ENCODE measurements at places on chromosomes 3 and 15.

- no peak for DNase-seq
Measured at GRCh38 chr3:30527720-30528119, 78.7 kb upstream of the TGFBR2 start.

DNA sequence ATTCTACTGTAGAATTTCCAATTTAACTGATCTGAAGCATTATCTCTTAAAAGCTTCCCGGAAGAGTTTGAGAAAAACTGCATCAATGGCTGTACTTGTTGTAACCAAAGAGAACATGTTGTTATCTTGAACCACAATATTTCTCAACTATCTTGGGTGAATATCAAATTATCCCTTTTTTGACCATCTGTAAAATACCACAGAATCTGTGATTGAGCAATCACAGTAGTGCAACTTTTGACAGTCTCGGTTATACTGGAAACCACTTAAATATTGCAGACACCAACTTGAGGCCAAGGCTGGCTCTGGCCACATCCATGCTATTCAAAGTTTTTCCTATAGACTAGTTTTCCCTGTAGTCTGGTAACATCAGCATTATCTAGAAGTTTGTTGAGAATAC, 842.8 kb upstream of the EPHA6 start:
- DNase-seq = no peak

DNA sequence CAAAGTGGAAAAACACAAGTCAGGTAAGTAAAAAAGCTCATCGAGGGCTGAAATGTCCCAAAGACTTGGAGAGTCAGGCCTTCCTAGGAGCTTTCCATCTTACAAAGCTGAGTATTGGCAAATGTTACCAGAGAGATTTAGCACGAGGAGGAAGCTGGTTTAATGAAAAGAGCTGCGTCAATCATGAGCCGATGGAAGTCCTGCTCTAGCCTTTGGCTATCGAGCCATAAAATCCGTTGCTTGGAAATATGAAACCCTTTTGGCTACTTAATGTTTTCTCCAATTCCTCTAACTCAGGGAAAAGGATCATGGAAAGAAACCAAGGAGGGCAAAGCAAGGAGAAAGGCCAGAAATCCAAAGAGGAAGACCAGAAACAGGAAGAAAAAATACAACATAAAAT, 1074.6 kb downstream of the FHIT start:
- no peak for DNase-seq

DNA sequence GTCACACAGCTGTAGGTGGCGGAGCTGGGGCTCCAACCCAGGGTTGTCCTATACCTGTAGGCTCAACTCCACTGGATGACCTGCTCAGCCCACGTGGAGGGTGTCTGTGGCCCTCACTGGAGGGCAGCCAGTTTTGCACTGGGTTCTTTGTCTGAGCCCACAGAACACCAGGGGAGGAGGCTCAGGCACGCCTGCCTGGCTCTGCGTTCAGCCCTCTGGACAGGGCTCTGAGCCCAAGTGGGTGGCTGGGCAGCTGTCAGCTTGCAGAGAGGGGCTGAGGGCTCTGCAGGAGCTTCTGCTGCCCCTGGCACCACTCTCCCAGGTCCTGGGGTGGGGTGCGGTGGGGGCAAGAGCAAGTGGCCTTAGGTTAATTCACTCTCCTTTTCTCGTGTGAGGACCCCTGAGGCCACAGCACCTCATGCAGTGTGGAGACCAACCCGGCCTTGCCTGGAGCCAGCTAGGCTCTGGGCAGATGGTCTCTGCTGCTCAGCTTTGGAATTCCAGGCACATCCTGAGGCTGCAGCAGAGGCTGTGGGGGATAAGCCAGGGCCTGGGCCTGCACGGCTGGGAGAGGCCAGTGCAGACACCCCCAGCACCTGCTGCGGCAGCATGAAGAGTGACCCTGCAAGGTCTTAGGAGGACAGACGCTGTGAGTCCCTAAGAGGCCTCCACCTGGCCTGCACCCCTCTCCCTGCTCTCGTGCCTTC, 23.5 kb downstream of the DUSP7 start:
- no peak for DNase-seq

GRCh38 chr15:81152339-81152738, 18.3 kb downstream of the CFAP161 start:
- no peak for DNase-seq

DNA sequence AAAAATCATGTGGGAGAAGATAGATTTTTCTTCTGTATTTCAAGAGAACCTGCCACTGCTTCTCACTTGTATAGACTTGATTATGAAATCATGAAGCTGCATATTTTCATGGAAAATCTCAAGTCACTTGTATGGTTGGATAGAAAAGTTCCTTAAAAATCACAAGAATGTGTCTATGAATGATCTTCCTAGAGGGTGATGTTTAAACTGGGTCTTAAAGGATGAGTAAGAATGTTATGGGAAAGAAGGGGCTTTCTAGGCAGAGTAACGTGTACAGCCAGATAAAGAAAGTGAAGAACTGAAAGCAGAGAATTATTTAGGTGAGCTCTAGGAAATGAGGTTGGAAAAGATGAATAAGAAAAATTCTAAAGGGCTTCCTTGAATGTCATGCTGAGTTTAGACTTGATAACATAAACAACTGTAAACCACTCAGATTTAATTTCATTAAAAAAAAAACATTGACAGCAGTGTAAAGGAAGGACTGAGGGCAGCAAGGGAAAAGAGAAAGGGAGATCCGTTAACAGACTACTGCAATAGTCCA, 5.0 kb downstream of the CD47 start:
- DNase-seq = no peak

GRCh38 chr3:106643684-106644161, 733.5 kb upstream of the CCDC54 start:
- no peak for DNase-seq

DNA sequence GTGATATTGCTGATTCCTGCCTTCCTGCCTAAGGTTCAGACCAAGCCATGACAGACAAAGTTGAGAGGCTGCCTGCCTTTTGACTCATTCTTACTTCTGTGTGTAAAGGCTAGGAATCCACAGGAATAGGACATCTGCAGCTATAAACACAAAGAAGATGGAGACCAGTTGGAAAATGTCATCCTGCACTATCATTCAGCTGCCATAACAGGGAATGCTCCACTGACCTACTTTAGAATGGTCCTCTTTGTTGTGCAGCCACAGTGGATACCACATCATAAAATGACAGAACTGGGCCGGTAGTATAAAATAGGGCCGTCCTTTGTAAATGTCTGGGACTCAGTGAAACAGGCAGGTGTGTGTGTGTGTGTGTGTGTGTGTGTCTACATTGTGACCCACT, 75.1 kb downstream of the STAC start:
- no peak for DNase-seq

DNA sequence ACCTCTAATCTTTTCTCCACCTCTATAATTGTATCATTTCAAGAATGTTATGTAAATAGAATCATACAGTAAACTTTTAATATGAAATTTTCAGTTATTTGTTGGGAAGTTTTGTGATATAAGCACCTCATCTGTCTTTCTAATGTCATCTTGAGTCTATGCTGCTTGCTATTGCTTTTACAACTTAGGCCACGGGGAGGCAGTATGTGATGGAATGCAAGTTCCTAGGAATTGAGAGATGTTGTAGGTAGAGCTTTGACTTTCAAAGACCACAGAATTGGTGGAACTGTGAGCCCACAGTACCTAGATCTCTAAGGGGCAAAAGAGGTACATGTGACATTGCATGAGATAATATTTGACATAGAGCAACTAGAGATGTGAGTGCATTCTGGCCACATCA, 328.3 kb downstream of the MFSD1 start:
- DNase-seq = no peak

- no peak for DNase-seq
Measured at GRCh38 chr3:2823437-2824211, 286.6 kb downstream of the IL5RA start.

GRCh38 chr15:65930134-65930533, 60.8 kb downstream of the RAB11A start:
- DNase-seq = no peak

GRCh38 chr3:104745313-104745712, 621.4 kb upstream of the ALCAM start:
- DNase-seq = no peak

DNA sequence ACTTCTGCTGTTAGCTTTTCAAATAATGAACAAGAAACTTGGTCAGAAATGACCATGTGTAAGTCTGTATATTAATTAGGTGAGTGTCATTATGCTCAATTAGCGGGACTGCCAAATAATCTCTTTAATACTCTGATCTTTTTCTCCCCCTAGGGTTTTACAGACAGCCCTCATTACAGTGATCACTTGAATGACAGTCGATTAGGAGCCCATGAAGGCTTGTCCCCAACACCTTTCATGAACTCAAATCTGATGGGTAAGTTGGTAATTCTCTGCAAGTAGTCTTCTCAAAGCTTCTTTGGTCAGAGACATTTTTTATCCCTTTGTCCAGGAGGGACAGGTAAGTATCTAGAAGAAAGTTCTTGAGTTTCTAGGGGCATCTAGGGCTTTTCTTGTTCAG, 173.2 kb downstream of the TCF12 start:
- no peak for DNase-seq

GRCh38 chr15:74007820-74008371, 13.4 kb downstream of the PML start:
- DNase-seq = no peak

DNA sequence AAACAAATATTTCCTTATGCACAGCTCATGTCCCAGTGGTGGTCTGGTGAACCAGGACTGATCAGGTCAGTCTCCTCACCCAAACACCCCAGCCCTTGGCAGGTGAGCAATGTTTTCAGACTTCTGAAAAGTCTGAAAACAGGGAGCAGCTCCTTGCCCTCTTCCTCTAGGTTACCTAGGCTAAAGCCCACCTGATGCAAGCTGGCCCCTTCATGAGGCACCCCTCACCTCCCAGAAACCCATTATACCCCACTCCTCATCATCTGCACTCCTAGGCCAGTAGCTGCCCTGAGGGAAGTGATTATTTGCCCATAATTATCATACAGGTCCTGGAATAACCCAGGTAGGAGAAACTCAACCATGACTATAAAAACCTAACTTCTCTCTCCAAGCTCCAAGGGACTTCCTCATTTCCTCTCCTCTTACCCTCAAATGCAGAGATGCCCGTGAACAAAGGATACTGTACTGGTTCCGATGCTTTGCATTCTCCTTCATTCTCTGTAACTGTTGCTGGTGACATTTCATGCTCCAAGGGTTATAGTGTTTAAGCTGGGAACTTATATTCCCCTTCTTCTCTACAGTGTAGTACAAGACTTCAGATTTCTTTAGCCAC, 5.2 kb upstream of the NCKIPSD start:
- no peak for DNase-seq

GRCh38 chr3:41405466-41405865, 206.2 kb downstream of the CTNNB1 start:
- no peak for DNase-seq

DNA sequence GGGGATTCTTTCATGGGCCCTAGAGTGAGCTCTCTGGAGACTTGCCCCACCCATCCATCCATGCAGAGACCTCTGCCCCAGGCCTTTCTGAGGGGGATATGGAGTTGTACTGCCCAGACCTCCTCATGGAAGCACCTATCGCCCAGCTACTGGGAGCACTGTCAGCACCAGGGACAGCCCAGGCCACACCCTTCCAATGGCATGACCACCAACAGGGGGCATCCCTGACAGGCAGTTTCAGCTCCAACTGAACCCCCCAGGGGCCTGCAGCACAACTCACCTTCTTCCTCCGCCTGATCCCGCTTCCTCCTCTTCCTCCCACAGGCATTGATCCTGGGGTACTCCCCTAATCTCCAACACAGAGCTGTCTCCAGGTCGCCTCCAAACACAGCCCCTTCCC, 21.8 kb downstream of the MRPS11 start:
- DNase-seq = no peak

- DNase-seq = no peak
Measured at GRCh38 chr15:65146438-65146837, 12.8 kb upstream of the PDCD7 start.

- DNase-seq = no peak
Measured at GRCh38 chr3:188217726-188218125, 63.8 kb downstream of the LPP start.

- DNase-seq = no peak
Measured at GRCh38 chr3:74443102-74443501, 171.4 kb downstream of the CNTN3 start.

DNA sequence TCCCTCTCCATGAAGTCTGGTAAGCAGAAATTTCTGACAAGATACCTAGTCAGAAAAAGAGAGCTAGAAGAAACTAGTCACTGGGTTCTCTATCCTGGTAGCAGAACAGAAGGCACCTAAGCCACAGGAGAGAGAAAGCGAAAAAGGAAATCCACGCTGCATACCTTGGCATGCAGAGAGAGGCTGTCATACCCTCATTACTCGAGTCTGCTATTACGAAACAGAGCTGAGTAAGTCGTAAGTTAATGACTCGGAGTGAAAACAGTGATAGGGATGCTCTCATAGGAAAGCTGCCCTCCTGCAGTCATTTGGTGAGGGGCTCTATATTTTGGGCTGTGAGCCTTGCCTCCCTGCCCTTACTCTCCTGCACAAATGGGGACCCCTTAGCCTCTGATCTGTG, 16.2 kb downstream of the CLRN1 start:
- DNase-seq = no peak

- DNase-seq = no peak
Measured at GRCh38 chr3:56748663-56749231, 53.0 kb downstream of the ARHGEF3 start.

GRCh38 chr3:37591116-37591781, 270.4 kb upstream of the CTDSPL start:
- no peak for DNase-seq

DNA sequence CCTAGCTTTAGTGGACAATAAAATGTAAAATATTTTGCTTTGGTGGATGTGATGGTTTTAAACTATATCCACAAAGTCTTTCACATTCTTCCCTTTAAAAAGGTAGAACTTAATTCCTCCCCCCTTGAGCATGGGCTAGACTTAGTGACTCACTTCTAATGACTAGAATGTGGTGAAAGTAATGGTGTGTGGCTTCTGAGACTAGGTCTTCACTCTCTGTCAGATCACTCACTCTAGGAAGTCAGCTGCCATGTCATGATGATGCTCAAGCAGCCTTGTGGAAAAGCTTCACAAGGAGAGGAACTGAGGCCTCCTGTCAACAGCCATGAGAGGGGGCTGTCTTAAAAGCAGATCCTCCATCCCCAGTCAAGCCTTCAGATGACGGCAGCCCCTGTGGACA, 4.2 kb downstream of the LRRC2 start:
- no peak for DNase-seq

GRCh38 chr15:70772402-70772801, 9.0 kb upstream of the UACA start:
- no peak for DNase-seq

GRCh38 chr3:14265246-14265962, 86.8 kb downstream of the LSM3 start:
- no peak for DNase-seq

DNA sequence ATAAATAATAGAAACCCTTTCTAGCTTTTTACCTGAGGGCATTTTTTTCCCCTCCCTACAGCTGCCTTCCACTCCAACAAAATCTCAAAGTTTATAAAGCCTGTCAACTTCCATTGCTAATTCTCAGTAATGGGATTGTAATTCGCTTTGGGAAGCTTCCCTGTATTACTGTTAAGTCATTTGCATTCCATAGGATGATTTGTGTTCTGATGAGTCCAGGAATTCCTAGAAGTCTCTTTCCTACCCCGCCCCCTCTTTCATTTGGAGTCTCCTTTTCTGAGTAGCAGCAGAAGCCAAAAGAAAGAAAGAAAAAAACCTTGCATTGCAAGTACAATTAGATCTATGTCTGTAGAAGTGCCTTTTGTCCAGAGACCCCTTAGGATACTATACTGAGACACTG, 1033.3 kb downstream of the IGSF11 start:
- no peak for DNase-seq

Measured in stimulated activated naive CD4-positive, alpha-beta T cell treated with Interleukin-2 at 50 U/mL for 16 hours (primary cell).